ENCODE measurements at places on chromosomes 16 and 17. TPM values are rescaled to one million over a fixed set of nuclear protein-coding genes. Genes with fewer than 3 reads are reported as not detected.

DNA sequence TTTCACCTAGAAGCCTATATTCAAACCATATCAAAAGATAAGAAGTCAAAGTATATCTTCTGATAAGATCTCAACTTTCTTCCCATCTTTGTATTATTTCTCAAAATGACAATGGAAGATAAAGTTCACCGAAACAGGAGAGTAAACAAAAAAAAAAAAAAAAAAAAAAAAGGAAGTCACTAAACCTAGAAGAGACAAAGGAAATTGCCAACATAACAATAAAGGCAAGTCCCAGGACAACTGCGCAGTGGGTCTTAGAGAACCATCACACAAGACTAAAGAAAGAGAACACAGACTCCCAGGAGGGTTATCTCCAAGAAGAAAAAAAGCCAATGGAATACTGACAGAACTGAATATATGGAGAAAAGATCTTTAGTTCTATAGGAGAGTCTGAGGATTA is 65.7 kb downstream of the SMURF2 start:
- H3K27me3 ChIP-seq: no peaks in the 10 kb centered on the region
- peaks cover 8% of the 10 kb centered on the region for H3K36me3 ChIP-seq
- DNase-seq: no peak

Gene SYNGR3
- 2.0 TPM for total RNA-seq

Gene GNG13
- not detected for total RNA-seq

Gene SMPD3
- total RNA-seq: 0.06 TPM

- H3K4me3 ChIP-seq: peak within 1 kb of the TSS; percentile 82
- peaks cover 33% of the 10 kb centered on the region for H3K27me3 ChIP-seq
- H3K36me3 ChIP-seq: no peaks in the 10 kb centered on the region
- peak within 1 kb of the TSS; percentile 85 for H3K27ac ChIP-seq
- peak; percentile 76 for DNase-seq
These were observed at the start of gene TANC2 for GRCh38 chr17:62965686-62966425. TANC2 (plus strand) TSS chr17:62966235; CDS start chr17:63009560, 43,325 bp downstream.

- H3K27me3 ChIP-seq: no peaks in the 10 kb centered on the region
- DNase-seq: no peak
- H3K36me3 ChIP-seq: peaks cover 16% of the 10 kb centered on the region
- no peak overlapping the region for H3K27ac ChIP-seq
- H3K4me3 ChIP-seq: no peak overlapping the region
- H3K4me1 ChIP-seq: peaks cover 16% of the 10 kb centered on the region
These were observed 31.8 kb downstream of the NSRP1 start for GRCh38 chr17:30148376-30148775.

GRCh38 chr16:69768666-69769065 is 6.5 kb downstream of the WWP2 start:
- H3K4me3 ChIP-seq: no peak overlapping the region
- no peak overlapping the region for H3K27ac ChIP-seq
- no peak for DNase-seq
- H3K4me1 ChIP-seq: peaks cover 44% of the 10 kb centered on the region
- H3K36me3 ChIP-seq: peaks cover 11% of the 10 kb centered on the region

GRCh38 chr16:65509172-65509571 is 387.3 kb upstream of the CDH11 start:
- H3K4me3 ChIP-seq: no peak overlapping the region
- H3K36me3 ChIP-seq: no peaks in the 10 kb centered on the region
- no peak overlapping the region for H3K27ac ChIP-seq
- H3K4me1 ChIP-seq: no peaks in the 10 kb centered on the region

DNA sequence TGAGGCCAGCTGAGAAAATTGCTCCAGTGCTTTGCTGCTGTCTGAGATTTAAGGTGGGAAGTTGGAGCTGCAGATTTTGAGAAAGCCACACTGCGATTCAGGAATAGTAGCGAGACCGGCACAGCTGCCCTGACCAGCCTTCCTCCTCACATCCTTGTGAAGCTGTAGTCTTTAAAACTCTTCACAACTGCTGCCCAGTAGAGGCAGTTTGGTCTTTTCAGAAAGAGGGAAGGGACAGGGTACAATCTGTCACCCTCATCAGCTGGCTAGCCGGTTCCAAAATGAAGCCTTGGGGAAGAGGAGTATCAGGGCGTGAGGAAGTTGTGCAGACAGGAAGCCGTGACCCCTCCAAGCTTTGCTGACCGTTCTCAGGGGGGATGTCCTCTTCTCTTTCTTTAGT is 195.3 kb downstream of the MSI2 start:
- DNase-seq: no peak
- H3K27me3 ChIP-seq: peaks cover 4% of the 10 kb centered on the region
- no peak overlapping the region for H3K27ac ChIP-seq
- no peak overlapping the region for H3K4me3 ChIP-seq
- H3K4me1 ChIP-seq: peaks cover 56% of the 10 kb centered on the region
- H3K36me3 ChIP-seq: peaks cover 23% of the 10 kb centered on the region

DNA sequence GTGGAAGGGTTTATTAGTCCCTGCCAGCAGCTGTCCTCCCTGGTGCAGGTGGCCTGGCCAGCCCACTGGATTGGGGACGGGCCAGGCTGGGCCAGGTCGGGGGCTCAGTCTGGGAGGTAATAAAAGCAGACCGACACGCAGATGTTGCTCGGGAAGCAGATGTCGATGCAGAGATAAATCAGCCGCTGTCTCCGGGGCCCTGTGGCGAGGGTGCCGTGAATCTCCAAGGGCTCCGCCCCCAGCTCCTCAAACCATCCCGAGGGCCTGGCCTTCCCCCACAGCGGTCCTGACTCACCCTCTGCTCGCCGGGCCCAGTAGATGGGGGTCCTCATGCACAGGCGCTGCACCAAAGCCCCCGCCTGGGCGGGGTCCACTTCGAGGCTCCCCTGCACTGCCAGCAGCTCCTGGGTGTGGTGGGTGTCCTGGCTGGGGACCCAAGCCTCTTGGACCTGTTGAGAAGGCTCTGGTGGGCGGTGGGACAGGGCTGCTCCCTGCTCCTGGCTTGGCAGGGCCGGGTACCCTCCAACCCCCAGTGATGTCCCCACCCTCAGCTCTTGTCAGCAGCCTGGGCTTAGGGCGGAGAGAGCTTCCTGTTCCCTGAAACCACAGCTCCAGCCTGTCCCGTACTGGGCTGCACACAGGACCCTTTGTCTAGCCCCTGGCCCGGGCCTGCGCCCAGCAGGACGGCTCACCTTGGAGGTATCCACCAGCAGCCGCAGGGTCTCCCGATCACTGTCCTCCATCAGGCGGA is 1.2 kb downstream of the BRICD5 start:
- no peak overlapping the region for H3K4me3 ChIP-seq
- no peaks in the 10 kb centered on the region for H3K27me3 ChIP-seq
- H3K27ac ChIP-seq: no peak overlapping the region
- peaks cover 30% of the 10 kb centered on the region for H3K4me1 ChIP-seq
- DNase-seq: no peak
- H3K36me3 ChIP-seq: peaks cover 35% of the 10 kb centered on the region

Gene HOXB2
- 7.7 TPM for total RNA-seq

Gene PMP22
- total RNA-seq: 0.21 TPM

GRCh38 chr17:39774047-39774446 is 36.3 kb downstream of the GRB7 start:
- DNase-seq: no peak
- H3K4me3 ChIP-seq: peak overlapping the region; percentile 58
- peak overlapping the region; percentile 92 for H3K27ac ChIP-seq
- H3K27me3 ChIP-seq: no peaks in the 10 kb centered on the region
- peaks cover 57% of the 10 kb centered on the region for H3K36me3 ChIP-seq
- peaks cover 92% of the 10 kb centered on the region for H3K4me1 ChIP-seq

Gene SLC2A4
- total RNA-seq: 0.54 TPM

Gene ACSM2A
- not detected for total RNA-seq

Gene ACSM3
- 11.0 TPM for total RNA-seq

DNA sequence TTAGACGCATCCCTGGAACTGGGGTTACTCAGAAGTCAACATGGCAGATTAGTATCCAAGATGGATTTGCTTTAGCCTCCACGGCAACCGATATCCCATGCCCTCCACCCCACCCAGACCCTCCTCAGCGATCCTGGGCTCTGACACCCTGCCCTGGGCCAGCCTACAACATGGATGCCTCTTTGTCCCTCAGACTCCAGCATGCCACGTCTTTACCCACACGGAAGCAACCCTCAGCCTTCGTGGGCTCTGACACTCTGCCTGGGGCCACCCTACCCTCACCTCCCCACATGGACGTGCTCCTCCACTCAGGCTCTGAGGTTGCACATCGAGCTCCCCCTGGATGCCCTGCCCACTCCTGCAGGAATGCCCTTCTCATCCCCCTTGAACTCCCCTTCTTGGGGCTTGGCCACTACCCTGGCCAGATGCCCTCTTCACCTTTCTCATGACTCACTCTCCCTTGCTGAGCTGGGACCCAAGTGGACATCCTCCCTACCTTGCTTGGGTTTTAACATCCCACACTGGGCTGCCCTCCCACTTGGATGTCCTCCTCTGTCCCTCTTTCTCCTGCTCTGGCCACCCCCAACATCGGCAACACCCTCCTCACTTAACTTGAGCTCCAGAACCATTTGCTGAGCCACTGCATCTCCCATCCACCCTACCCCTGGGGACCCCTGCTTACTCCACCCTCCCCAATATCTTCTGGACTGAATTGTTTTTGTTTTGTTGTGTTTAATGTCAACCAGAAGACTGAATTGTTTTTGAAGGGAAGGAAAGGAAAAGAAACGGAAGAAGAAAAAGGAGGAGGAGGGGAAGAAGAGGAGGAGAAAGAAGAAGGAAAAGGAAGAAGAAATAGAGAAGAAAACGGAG is 18.3 kb upstream of the TMEM92 start:
- DNase-seq: no peak
- no peaks in the 10 kb centered on the region for H3K4me1 ChIP-seq
- H3K27ac ChIP-seq: no peak overlapping the region
- H3K36me3 ChIP-seq: no peaks in the 10 kb centered on the region
- H3K4me3 ChIP-seq: no peak overlapping the region

DNA sequence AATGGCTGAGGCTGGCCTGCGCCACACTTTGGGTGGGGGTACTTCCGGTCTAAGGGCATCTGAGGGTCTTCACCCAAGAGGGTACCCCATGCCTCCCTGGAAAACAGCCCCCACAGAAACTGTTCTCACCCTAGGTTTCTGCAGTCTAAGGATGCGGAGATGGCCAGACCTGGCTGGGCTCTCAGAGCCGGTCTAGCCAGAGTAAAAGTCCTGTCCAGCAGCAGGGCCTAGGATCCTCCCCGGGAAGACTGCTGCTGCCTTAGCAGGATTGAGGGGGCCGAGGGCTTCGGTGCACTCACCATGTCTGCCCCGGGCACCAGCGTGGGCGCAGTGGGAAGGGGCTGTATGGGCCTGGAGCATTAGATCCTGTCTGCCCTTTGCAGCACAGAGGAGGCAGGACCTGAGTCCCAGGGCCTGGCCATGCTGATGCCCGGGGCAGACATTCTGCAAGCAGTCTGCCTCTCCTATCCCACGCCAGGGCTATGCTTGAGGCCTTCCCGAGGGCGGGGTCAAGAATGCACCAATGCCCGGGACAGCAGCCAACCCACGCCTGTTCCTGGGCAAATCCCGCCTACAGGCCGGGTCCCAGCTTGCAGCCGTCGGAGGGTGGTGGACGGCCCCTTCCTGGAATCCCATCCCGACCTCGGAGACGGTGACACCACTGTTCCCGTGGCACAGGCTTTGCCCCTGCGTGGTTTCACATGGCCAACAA is 54.7 kb downstream of the CBFA2T3 start:
- H3K27ac ChIP-seq: no peak overlapping the region
- no peaks in the 10 kb centered on the region for H3K27me3 ChIP-seq
- peaks cover 6% of the 10 kb centered on the region for H3K4me1 ChIP-seq
- no peaks in the 10 kb centered on the region for H3K36me3 ChIP-seq
- no peak overlapping the region for H3K4me3 ChIP-seq

Measured in activated naive CD8-positive, alpha-beta T cell treated with anti-CD3 and anti-CD28 coated beads for 36 hours (primary cell).